ENCODE measurements at places on chromosomes 16 and 17. TPM values are rescaled to one million over a fixed set of nuclear protein-coding genes. Genes with fewer than 3 reads are reported as not detected.

KNOP1 gene
- polyA plus RNA-seq: 21.4 TPM

RHBDF2 gene
- polyA plus RNA-seq: 5.1 TPM

KATNIP gene
- polyA plus RNA-seq: 10.1 TPM

DNA sequence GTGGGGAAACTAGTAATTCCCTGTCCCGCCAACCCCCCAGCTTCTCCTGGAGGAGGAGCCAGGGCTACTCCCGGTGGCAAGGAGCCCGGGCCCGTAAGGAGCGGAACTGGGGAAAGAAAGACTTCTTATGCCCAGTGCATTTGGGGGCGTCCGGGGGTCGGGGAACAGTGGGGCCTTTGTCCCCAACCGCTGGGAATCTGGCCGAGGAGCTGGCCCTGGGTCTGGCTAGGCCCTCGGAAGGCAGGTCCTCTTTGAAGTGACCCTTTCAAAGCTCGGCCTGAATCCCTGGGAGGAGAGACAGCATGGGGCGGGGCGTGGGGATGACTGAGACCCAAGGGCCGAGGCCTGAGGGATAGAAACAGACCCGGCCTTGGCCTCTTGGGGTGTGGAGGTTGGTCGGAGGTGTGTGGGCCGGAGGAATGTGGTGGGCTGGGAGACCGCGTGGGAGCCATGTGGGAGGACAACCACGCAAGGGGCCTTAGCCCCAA, 6.0 kb downstream of the ARHGAP23 start:
- no peak for DNase-seq

DNA sequence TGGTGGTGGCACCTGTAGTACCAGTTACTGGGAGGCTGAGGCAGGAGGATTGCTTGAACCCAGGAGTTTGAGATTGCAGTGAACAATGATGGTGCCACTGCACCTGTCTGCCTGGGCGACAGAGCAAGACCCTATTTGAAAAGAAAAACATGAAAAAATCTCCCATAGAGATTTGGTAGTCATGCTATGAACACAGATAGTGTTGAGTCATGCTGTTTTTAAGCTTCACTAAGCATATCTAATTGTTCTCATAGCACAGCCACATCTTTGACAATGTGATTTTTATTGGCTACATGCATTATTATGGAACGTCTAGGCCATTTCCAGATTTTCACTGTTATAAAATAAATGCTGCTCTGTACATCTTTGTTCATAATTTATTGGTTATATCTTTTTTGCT, 6.0 kb downstream of the IL34 start:
- DNase-seq: no peak
